ENCODE measurements at places on chromosomes 5 and 9.

DNA sequence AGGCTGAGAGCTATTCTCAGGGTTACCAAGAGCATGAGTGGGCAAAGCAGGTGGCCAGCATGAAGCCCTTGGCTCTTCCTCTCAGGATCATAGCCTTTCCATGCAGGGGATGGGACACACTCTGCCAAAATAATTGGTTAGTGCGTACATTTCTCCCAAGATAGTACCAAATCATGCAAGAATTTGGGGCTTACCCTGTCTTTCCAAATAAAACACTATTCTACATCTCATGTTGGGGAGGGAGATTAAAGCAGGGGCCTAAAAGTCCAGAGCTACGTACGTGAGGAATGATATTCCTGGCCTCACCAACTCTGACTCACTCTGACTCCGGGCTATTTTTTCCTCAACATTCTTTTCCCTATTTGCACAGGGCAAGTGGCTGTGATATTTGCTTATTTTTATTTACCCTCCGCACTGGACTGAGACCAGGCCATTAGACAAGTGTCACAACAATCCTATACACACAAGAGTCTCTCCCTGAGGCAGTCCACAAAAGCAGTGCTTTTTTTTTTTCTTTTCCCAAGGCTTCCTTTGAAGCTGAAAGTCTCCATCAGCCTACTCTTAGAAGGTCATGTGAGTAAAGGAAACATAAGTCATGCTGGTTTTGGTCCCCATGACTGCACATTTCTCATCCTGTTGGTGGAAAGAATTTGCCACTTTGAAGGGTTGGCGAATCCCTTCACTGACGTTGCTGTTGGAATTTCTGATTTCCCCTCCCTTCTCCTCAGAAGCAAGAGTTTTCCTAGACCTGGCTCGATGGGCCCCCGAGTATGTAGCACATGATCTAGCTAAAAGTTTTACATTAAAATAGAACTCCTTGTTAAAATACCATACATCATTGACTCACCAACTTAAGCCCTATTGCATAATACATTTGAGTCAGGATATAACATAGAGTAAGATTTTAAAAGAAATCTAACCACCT lies 40.0 kb downstream of the TMEM252 start:
- DNase-seq: peak; percentile 10

DNA sequence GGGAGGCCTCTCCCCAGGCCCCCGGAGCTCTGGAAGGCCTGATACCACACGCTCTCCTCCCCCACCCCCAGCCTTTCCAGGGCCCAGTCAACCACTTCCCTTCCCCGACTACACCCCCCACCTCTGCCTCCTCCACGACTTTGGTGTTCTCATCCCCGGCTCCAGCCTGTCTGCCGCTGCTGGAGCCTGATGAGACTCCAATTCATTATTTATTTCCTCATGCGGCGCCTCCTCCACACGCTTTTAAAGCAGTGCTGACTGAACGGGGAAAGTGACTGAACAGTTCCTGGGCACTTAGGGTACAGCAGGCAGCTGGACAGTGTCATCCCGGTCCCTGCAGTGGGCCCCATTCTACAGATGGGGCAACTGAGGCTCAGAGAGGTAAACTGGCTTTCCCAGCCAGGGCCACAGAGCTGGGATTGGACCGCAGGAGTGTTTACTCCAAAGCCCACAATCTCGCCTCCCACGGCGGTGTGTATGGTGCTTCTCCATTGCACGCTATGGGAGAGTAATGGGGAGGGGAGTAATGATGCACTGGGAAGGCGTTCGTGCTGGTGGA lies 15.9 kb upstream of the RPL26L1 start:
- DNase-seq: no peak

DNA sequence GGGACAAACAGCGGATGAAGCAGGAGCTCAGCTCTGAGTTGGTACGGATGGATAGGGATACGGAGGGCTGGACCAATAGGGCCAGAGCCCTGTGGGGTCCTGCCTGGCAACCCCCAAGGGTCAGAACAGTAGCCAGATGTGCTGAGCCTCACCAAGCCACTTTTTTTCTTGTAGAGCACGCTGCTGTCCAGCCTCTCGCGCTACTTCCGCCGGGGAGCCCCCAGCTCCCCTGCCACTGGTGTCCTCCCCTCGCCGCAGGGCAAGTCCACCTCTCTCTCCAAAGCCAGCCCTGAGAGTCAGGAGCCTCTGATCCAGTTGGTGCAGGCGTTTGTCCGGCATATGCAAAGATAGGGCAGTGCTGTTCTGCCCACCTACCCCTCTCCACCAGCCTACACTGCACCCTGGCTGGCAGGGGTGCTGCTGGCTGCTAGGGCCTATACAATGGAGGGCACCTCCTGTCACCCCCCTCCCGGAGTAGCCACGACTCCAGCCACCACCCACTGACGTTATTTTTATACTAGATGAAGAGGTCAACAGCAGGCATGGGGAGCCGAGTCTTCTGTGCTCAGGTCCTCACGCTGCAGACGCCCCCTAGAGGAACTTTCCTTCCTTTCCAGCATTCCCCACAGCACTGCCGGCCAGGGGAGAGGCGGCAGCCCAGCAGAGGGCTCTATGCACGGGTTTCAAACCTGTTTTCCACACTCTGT lies 21.6 kb downstream of the SH3GLB2 start:
- DNase-seq: peak; percentile 75

DNA sequence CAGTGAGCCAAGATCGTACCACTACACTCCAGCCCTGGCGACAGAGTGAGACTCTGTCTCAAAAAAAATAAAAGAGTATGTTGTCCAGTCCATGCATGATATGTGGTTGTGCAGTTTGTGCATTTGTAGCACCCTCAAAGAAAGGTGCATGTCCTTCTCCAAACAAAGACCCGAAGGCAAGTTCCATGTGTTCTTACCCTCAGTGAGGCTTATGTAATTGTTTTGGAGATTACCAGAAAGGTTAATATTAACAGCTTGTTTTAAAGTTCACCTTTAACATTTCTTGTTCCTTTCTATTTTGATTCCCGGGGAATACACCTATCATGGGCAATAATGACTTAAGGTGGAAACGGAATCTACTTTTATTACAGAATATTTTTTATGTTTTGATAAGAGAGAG lies 22.3 kb downstream of the KIAA1191 start:
- no peak for DNase-seq

GRCh38 chr5:147510885-147511284 lies 1.0 kb upstream of the DPYSL3 start:
- DNase-seq: no peak

DNA sequence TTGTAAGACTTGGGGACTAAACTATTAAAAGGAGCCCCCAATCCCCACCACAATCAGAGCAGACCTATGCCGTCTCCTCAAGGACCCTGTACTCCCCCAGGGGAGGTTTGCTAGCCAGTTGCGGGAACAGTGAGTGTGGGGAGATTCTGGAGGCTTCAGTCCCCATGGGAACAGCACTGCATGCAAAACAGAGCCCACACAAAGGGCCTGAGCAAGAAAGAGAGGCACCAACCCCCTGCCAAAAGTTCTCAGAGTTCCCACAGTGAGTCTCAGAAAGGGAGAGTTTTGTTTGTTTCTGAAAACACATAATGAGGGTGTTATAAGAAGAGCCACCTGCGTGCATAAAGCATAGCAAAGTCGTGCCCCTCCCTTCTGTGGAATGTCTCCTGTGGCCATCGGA lies 56.6 kb downstream of the CFAP90 start:
- no peak for DNase-seq

DNA sequence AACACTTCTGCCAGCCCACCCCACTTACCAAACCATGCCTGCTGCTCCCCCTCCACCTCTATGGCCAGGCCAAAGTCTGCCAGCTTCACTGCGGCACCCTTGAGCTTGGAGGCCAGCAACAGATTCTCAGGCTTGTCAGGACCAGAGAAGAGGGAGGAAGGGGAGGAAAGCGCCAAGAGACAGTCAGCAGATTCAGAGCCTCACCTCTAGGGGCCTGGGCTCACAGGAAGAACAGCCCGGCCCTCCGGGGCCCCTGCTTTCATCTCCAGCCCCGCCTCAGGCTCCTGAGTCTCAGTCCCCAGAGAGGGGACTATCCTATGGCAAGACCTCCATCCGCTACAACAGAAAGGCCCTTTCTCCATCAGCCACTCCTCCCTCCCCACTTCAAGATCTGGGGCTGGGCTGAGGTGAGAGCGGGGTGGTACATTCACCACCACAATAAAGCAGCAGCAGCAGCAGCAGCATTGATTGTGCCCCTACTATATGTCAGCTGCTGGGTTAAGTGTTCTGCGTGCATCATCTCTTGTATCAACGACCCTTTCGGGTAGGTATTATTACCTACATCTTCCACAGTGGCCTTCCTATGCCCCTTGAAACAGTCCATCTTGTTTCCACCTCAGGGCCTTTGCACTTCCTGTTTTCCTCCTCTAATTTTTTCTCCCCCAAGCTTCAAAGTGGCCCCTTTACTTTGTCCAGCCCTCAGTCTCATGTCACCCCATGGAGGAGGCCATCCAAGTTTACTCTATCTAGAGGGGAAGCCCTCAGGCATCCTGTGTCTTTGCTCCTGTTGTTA lies 36.0 kb downstream of the CAMK2A start:
- DNase-seq: no peak

Measured in HCEC 1CT (cell line).